ENCODE measurements at places on chromosomes 6 and 20.

DNA sequence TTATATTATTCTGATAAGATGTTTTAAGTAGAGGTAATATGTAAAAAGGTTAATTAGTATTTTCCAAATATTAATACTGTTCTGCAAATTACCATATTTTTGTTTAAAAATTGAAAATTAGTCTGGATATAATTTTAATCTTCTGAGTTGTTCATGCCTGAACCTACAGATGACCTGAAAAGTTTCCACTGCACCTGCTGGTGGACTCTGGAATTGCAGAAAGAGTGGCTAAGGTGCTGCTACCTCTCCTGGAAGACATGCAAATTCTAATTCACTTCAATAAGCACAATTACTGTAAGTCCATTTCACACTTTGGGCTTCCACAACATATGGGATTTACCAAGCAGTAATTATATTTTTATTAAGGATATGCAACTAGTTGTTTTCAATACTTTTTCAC lies 77.7 kb upstream of the OLIG3 start:
- no peak for DNase-seq

GRCh38 chr6:146595972-146596731 lies 2.6 kb upstream of the ADGB start:
- peak; percentile 84 for DNase-seq

DNA sequence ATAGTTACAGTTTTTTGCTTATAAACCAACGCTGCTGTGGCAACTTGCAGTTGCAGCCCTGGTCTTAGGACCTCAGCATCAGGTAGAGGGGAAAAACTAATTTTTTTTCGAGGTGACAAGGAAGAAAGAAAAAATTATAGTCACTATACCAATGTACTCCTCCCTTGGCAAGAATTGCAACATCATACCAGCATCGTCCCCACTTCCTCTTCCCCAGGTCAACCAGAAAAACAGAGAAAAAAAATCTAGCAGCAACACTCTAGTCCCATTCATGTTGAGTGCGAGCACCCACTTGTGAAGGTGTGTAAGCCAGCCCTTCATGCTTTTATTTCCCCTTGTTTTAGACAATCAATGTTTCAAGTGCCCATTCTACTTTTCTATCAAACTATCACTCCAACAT lies 13.1 kb upstream of the DCBLD1 start:
- DNase-seq: no peak

DNA sequence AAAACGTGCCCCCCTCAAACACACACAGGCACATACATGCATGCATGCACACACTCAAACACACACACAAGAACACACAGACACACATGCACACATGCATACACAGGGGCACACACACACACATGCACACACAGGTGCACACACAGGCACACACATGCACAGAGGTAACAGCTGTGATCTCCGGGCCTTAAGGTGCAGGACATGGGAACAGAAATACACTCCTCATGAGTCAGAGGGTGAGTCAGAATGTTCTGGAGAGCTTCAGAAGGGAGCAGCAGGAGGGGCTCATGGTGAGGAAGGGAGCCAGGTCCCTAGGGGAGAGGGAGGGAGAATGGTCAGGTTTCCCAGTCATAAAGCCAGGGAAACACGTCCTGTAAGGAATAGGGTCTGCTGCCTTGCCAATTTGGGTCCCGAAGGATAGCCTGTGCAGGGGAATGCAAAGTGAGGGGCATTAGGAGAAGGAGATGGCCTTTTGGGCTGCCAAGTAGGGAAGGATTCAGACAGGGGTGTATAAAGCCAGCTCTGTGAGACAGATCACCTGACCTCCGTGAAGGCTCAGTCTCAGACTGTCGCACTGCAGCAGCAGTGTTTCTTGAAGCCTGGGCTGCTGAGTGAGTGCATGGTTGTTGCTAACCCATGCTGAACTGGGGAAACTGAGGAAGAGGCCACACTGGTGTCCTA lies 123.9 kb downstream of the MAFB start:
- no peak for DNase-seq

- no peak for DNase-seq
Measured at GRCh38 chr6:215335-216034, 76.8 kb upstream of the DUSP22 start.

Measured in SIG-M5 (cell line).